Activated CD8-positive, alpha-beta T cell treated with anti-CD3 and anti-CD28 coated beads, Interleukin-2, amount 10 ng/mL, durations not matched to agents 7 days and 5 days (primary cell): ENCODE measurements at places on chromosomes 4 and X.
A peak's percentile ranks its signal among the peaks of the same experiment; 100 is the strongest.

DNA sequence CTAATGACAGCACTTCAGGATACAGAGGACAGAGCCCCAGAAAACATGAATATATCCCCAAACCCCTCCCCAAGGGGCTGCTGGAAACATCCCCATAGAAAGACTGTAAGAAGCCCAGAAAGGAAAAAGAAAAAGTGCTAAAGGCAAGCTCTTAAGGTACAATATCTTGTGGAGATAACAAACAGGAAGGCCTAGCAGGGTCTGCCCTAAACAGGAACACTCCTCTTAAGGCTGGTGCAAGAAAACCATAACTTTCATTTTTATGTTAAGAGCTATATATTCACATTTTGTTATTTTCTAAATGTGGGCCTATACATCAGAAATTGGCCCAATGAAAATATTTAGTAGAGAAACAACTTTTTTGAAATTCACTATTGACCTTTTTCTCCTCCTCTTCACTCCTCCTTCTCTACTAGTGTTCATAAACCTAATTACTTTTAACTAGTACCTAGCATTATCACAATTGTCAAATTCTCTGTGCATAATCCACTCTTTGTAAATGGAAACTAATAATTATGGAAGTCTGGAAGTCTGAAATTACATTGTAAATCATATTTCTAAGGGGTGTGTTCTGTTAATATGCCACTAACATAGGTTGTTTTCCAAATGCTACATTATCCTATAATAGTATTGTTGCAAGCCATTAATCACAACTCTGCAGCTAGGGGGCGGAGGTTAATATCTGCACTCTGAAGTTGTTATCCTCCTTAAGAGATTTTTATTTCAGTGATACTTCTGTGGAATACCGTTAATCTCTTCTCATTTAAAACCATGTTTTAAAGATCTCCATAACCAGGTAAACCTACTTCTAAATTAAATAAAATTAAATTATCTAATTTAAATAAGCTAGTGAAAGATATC, 59.8 kb downstream of the CASK start:
- no peak for DNase-seq

DNA sequence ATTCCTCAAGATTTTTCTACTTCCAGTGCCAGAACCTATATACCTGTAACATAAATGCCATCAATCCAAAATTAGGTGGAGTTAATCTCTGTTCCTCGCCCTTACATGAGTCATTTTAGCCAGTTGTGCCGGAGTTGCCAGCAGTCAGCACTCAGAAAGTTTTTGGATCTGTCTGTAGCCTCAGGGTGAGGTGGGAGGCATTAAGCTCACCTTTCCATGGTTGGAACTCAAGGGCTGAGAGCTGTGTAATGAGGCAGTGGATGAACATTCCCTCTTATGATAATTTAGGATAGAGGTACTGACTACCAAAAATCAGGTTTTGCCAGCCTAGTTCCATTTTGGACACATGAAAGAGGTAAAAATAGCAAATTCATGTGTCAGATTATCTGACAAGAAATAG, 1553.1 kb upstream of the ADGRL3 start:
- no peak for DNase-seq

DNA sequence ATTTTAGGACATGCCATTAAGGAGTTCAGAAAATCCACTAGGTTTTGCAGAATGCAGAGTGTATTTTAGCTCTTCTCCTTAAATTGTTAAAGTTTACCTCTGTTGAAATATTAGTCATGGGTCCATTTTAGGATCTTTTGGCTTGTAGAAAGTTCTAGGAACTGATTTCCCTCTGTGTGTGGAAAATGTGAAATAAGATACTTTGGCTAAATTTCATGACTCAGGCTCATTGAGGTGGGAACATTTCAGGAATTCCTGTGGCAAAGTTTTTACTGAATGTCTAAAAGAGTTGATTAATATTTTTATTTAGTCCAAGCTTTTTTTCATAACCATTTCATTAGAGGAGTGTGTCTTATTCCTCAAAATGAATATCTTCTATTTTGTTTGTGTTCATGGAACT, 7.0 kb downstream of the FHIP1A start:
- no peak for DNase-seq

GRCh38 chr4:45186249-45186648, 459.9 kb upstream of the GNPDA2 start:
- DNase-seq = no peak

- no peak for DNase-seq
Observed at GRCh38 chr4:156538210-156538609, 433.4 kb downstream of the PDGFC start.

DNA sequence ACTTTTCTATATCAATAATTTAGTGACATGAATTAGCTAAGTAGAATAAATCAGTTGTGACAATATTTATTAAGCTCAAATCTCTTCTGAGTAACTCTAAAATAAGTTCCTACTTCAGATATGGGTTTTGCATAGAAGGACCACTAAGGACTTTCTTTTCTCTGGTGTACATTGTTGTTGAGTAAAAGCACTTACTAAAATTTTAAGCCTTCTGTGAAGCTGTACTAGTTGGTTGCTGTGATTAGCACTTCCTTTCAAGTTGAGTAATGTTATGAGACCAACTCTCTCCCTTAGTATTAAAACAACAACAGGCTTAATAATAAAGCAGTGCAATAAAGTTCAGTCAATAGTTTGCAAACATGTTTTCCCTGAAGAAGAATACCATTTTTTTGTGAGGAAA, 667.4 kb upstream of the NDST4 start:
- no peak for DNase-seq

- no peak for DNase-seq
Observed at GRCh38 chr4:150355418-150355817, 226.5 kb upstream of the MAB21L2 start.

DNA sequence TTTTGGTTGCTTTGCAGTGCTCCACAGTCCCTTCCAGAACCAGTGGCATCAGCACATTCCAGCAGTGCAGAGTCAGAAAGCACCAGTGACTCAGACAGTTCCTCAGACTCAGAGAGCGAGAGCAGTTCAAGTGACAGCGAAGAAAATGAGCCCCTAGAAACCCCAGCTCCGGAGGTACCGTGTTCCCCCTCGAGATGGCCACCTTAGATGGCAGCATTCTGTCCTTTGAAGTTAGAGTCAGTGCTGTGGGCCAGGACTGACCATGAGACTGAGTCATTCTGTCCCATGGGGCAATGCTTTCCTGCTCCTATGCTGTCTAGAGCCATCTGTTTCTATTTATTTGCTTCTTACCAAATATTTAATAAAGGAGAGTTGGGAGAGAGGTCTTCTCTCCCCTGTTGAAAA, 112.3 kb downstream of the KLHL8 start:
- DNase-seq = no peak

- no peak for DNase-seq
Observed at GRCh38 chr4:46954643-46955042, 38.7 kb downstream of the GABRA4 start.

DNA sequence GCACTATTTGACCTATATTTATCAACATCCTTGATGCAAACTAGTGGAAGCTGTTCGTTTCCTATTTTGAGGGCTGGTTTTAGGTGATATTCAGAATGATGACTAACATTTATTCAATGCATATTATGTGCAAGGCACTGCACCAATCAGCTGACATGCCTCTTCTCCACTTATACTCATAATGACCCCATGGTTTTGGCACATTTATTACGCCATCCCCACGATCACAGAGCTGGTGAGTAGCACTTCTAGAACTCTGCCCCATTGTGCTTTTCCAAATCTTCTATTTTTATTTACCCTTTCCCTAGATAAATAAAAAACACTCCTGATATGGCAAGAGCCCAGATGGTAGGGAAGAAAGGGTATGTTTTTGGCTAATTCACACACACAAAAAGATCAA, 13.1 kb downstream of the SCML1 start:
- DNase-seq = no peak

DNA sequence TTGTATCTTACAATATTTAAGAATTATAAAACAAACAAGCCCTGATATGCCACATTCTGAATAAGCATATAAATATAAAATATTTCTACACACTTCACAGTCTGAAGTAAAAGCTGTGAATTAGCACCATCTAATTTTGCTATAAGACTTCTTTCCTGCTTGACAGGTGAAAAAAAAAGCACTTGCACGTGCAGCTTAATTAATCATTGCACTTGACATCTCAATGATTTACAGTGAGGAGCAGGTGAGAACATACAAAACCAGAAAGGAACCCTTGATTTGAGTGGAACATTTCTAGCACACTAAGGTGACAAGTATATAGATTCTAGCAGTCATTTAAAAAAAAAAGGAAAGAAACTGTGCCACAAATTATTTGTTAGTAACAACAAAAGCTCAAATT, 47.9 kb downstream of the CHIC2 start:
- no peak for DNase-seq

- DNase-seq = no peak
Observed at GRCh38 chr4:134585972-134586371, 384.4 kb upstream of the PABPC4L start.

GRCh38 chr4:20813700-20814099, 113.4 kb downstream of the PACRGL start:
- no peak for DNase-seq

GRCh38 chr4:7747062-7747385, 192.6 kb downstream of the AFAP1 start:
- DNase-seq = no peak

DNA sequence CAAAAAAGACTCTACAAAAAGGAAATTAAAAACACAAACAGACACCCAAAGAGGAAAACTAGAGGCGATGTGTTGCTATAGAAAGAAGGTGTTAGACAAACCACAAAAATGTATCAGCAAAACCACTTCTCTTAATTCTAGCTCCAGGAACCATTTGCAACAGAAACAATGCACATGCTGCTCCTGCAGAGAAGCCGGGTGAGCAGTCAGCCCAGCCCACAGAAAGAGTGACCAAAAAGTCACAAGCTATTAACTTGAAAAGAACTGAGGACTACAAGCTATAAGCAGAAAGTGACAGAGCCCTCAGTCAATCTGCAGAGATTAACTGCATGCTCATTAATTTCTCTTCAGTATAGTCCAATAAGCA, 96.2 kb upstream of the KLHL13 start:
- no peak for DNase-seq

- DNase-seq = no peak
Observed at GRCh38 chrX:66914080-66914479, 275.2 kb upstream of the EDA2R start.

GRCh38 chr4:104128031-104128849, 366.5 kb downstream of the CXXC4 start:
- no peak for DNase-seq

DNA sequence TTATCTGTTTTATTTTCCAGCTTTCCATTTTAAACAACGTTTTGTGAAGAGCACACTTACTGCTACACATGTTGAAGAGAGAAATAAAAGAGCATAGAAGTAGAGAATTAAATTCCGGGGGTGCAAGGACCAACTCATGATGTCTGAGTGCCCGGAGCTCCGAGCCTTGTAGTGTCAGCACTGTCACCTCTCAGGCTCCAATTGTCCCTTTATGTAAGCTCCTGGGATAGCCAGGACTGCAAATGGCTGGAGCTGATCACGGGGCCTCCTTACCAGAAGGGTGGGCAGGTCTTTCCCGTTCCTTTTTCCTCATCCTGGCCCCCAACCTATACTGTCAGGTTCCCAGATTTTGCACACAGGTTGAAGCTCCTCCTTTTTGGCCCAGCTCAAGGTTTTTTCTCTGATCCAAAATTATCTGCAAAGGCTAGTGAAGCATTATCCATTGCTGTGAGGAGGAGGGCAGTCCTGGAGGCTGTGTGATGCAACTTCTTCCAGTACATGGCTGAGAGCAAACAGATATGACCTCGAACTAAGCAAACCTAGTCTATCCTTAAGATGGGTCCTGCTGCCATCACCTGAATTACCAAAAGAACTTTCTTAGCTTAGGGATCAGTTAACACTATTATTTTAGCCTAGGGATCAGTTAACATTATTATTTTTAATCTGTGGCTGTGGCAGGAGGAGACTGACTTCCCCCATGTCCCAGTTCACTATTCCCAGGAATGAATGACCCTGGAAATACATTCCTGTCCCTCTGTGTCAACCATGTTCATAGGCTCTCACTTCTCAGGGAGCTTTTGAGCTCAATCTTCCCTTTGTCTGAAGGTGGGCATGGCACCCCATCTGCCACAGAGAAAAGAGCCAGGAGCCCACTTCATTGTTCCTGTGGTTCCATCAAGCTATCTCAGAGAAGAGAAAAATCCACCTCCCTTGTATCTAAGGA, at the start of gene FGG:
Gene FGG (minus strand): TSS at position 185 of the 943 bp plus-strand sequence. CDS start 47 bp downstream, at position 138.
- DNase-seq = no peak

DNA sequence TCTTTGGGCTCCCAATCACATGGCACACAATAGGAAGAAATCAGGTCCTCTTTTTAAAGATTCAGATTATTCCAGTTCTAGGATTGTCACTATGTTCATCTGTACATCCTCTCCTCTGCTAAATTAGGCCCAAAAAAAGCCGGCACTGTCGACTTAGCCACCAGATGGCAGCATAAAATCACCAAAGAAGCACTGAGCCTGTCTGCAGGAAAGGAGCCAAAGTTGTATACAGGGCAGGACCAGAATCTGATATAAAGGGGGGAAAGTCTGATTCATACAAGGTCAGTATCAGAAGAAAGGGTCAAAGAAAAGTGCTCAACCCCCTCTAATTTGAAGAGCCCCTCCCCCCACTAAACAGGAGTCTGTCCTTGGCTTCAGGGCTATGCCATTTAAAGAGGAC, 292.5 kb downstream of the CHIC1 start:
- DNase-seq = peak; percentile 66

GRCh38 chrX:121479406-121479805, 432.0 kb downstream of the GLUD2 start:
- DNase-seq = no peak

- DNase-seq = no peak
Observed at GRCh38 chrX:118114971-118115370, 1.6 kb downstream of the KLHL13 start.

DNA sequence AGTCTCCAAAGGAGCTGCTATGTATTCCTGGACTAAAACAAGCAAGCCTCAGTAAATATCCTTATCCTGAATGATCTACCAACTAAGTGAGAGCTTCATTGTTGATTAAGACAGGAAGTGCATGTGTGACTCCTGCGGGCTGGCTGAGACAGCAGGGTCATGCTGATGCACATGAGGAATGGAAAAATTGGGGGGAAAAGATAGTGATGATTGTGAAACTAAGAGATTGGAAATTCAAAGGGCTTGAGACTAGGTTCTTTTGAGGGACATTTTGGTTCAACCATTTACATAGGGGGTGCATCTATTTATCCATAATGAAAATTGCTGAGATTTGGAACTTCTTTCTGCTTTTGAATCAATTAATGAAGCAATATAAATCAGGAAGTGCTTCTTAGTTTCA, 61.1 kb upstream of the C1QTNF7 start:
- no peak for DNase-seq

DNA sequence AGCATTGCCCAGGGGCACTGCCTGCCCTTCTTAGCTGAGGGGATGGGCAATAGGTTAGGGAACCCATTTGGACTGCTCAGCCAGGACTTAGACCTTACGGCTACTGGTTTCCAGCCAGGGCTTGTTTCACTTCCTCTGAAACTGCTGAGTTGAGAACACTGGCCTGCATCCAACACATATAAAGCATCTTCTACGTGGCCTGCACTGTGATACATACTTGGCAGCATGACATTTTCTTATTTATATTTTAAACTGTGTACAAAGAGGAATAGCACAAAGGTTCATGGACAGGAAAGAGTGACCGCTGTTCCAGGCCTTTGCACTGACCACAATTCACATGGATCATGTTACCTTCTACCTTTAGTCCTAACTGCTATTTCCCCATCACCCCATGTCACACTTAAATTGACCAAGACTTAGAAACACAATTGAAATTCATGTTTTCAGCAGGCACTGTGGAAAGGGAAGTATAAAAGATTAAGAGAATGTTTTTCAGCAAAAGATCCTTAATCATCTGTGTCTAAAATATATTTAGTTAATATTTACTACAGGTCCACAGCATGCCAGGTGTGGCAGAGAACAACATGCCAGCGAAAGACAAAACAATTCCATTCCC, 43.7 kb downstream of the NLGN4X start:
- no peak for DNase-seq

- DNase-seq = no peak
Observed at GRCh38 chr4:76562161-76562560, 127.1 kb downstream of the SHROOM3 start.
